Activated CD4-positive, alpha-beta T cell treated with anti-CD3 and anti-CD28 coated beads, Interleukin-2, amount 10 ng/mL, durations not matched to agents 7 days and 5 days (primary cell): ENCODE measurements at places on chromosomes 6 and 20. TPM values are rescaled to one million over a fixed set of nuclear protein-coding genes. Genes with fewer than 3 reads are reported as not detected.

The RANBP9 gene
- 56.1 TPM for total RNA-seq

The JPH2 gene
- total RNA-seq = not detected

The MCHR2 gene
- not detected for total RNA-seq

The SIRPB1 gene
- 4.5 TPM for total RNA-seq

The CBLN4 gene
- total RNA-seq = not detected

The SLC35D3 gene
- not detected for total RNA-seq

The PTCHD4 gene
- total RNA-seq = not detected

The DLL1 gene
- total RNA-seq = 0.58 TPM

The MROH8 gene
- 2.5 TPM for total RNA-seq

GRCh38 chr6:1737463-1738311, 128.0 kb downstream of the FOXC1 start:
- no peak for DNase-seq
- H3K27me3 ChIP-seq = no peaks in the 10 kb centered on the region
- no peak overlapping the region for H3K27ac ChIP-seq
- no peaks in the 10 kb centered on the region for H3K4me1 ChIP-seq

- H3K27me3 ChIP-seq = no peaks in the 10 kb centered on the region
- H3K36me3 ChIP-seq = no peaks in the 10 kb centered on the region
- no peak overlapping the region for H3K27ac ChIP-seq
- no peak for DNase-seq
Observed at GRCh38 chr6:142543606-142544005, 241.8 kb downstream of the ADGRG6 start.

- no peaks in the 10 kb centered on the region for H3K27me3 ChIP-seq
- H3K4me3 ChIP-seq = no peak overlapping the region
- no peaks in the 10 kb centered on the region for H3K36me3 ChIP-seq
- no peak for DNase-seq
- H3K4me1 ChIP-seq = no peaks in the 10 kb centered on the region
Observed at GRCh38 chr6:74606582-74607071, 599.2 kb downstream of the COL12A1 start.

- no peaks in the 10 kb centered on the region for H3K36me3 ChIP-seq
- H3K27ac ChIP-seq = no peak overlapping the region
- H3K4me1 ChIP-seq = no peaks in the 10 kb centered on the region
- H3K4me3 ChIP-seq = no peak overlapping the region
Observed at GRCh38 chr6:97347111-97347510, 64.1 kb upstream of the MMS22L start.

- H3K36me3 ChIP-seq = no peaks in the 10 kb centered on the region
- no peak overlapping the region for H3K4me3 ChIP-seq
Observed at GRCh38 chr20:20295621-20296498, 72.0 kb upstream of the INSM1 start.

GRCh38 chr6:150876598-150876997, 11.1 kb downstream of the MTHFD1L start:
- H3K27ac ChIP-seq = no peak overlapping the region
- no peaks in the 10 kb centered on the region for H3K27me3 ChIP-seq
- H3K4me1 ChIP-seq = peaks cover 4% of the 10 kb centered on the region

DNA sequence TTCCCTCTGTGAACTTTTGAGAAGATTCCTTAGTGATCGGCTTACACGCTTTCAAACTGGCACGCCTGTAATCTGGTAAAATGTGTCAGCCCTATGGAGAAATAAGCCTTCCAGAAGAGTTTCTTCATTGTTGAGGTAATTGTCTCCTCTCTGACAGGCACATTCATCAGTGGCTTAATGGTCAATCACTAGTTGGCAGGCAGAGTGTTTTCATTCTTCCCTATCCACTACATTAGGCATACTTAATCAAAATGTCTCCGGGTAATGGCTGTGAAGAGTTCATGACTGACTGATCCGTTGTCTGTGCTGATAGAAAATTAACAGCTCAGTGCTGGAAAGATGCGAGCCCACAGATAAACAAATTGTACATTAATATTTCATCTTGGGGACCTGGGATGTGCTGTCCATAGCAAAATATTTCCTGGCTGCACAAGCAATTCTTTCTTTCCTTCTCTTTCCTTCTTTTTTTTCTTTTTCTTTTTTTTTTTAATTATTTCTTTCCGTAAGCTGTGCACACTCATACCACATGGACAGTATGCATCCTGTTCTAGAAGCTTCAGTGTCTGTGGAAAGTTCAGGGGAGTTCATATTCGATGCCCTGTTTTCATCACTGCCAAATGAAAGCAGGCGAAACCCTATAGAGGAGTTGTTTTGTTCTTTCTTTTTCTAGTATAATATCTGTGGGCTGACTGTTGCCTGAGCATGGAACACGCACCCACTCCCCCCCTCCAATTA, 31.4 kb downstream of the TSHZ2 start:
- peak overlapping the region; percentile 50 for H3K27ac ChIP-seq
- peaks cover 4% of the 10 kb centered on the region for H3K36me3 ChIP-seq
- no peak for DNase-seq
- H3K4me1 ChIP-seq = peaks cover 45% of the 10 kb centered on the region
- H3K4me3 ChIP-seq = no peak overlapping the region

DNA sequence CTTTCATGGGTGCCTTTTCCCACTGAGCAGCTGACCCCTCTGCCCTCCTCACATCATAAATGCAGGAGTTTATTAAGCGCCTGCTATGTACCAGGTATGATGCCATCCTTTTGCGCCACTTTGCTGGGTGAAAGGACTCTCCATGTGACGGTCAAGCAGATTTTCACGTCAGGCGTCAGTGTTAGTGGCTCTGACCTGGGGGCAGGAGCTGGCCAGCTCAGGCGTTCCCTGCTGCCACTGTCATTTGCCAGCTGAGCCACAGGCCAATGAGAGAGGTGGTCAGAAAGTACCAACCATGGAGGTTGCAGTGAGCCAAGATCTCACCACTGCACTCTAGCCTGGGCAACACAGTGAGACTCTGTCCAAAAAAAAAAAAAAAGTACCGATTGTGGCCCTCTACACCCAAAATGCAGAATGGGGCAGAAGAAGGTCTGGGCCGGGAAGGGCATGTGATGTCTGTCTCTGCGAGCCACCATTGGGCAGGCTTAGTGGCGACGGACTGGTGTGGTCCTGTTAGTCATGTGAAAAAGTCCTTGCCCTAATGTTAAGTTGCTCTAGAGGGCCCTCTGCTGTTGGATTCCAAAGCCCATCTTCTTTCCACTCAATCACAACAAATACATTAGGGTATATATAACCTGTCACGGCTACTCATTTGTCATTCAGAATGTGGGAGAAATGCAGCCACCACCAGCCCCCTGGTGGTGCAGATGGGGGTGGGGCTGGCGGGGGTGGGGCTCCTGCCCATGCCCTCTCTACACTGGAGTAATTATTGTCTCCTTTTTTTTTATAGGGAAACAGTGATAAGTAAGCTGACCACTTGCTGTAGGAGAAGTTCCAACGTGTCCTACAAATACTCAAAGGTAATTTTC, 18.4 kb upstream of the SLC22A1 start:
- peak; percentile 47 for DNase-seq
- H3K4me3 ChIP-seq = no peak overlapping the region
- peaks cover 37% of the 10 kb centered on the region for H3K36me3 ChIP-seq
- H3K27me3 ChIP-seq = no peaks in the 10 kb centered on the region

DNA sequence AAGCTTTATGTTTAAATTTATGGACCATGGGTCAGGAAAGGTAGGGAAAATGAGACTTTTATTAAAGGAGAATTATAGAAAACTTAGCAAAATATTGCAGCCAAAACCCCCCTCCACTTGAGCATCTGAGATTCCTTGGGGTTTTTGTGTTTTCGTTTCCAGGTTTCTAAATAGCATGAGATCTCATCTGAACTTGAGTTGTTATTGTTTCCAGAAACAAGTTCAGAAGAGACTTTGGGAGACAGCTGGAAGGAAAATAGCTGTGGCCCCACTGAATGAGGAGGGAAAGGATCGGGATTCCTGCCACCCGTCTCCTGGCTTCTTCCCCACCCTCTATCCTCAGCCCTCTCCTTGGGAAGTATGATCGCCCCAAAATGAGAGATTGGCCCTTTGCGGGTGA, 75.5 kb downstream of the TBC1D7 start:
- H3K4me3 ChIP-seq = no peak overlapping the region
- H3K4me1 ChIP-seq = no peaks in the 10 kb centered on the region
- DNase-seq = no peak
- H3K36me3 ChIP-seq = no peaks in the 10 kb centered on the region
- H3K27me3 ChIP-seq = no peaks in the 10 kb centered on the region

DNA sequence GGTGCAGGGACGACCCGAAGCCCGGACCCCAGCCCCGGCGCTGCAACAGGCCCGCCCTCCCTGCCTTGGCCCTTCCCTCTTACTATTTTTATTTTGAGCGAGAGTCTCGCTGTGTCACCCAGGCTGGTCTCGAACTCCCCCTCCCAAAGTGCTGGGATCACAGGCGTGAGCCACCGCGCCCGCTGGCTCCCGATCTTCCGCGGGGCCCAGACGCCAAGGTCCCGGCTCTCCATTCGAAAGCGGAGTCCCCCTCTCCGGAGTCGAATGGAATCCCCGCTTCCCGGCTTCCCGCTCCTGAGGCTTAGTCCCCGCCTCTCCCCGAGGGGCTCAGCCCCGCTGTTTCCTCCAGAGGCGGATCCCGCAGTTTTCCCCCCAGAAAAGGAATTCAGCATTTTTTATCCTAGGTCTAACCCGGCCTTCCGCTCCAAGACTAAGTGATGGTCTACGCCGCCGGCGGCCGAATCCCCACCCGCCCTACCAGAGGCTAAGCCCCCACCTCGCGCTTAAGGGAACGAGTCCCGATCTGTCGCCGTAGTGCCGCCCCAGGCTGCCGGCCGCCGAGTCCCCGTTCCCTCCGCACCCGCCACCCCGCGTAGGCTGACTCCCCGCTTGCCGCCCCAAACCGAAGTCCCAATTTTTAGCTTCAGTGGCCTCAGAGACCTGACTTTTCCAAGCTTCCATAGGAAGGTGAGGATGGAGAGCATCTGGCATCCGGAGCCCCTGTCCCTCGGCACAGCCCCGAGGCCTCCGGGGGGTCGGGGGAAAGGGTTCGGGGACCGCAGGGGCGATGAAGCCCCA, 11.5 kb upstream of the TMC2 start:
- DNase-seq = peak; percentile 33
- no peaks in the 10 kb centered on the region for H3K36me3 ChIP-seq
- H3K4me1 ChIP-seq = peaks cover 29% of the 10 kb centered on the region

DNA sequence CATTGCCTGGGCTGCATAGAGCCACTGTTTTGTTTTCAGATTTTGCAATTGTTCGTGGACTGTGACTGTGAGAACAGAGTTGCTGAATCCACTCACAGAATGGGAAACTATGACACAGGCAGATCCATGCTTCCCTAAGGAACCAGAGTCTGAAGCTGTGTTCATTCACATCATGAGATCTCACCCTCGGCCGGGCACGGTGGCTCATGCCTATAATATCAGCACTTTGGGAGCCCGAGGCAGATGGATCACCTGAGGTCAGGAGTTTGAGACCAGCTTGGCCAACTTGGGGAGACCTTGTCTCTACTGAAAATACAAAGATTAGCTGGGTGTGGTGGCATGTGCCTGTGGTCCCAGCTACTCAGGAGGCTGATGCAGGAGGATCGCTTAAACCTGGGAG, 139.2 kb upstream of the SALL4 start:
- no peak for DNase-seq
- H3K27ac ChIP-seq = no peak overlapping the region
- no peak overlapping the region for H3K4me3 ChIP-seq
- no peaks in the 10 kb centered on the region for H3K4me1 ChIP-seq
- H3K27me3 ChIP-seq = no peaks in the 10 kb centered on the region

GRCh38 chr6:61886608-61887259, 399.3 kb downstream of the KHDRBS2 start:
- no peak overlapping the region for H3K4me3 ChIP-seq
- H3K27me3 ChIP-seq = no peaks in the 10 kb centered on the region
- H3K4me1 ChIP-seq = no peaks in the 10 kb centered on the region
- H3K27ac ChIP-seq = no peak overlapping the region
- DNase-seq = no peak
- H3K36me3 ChIP-seq = no peaks in the 10 kb centered on the region

DNA sequence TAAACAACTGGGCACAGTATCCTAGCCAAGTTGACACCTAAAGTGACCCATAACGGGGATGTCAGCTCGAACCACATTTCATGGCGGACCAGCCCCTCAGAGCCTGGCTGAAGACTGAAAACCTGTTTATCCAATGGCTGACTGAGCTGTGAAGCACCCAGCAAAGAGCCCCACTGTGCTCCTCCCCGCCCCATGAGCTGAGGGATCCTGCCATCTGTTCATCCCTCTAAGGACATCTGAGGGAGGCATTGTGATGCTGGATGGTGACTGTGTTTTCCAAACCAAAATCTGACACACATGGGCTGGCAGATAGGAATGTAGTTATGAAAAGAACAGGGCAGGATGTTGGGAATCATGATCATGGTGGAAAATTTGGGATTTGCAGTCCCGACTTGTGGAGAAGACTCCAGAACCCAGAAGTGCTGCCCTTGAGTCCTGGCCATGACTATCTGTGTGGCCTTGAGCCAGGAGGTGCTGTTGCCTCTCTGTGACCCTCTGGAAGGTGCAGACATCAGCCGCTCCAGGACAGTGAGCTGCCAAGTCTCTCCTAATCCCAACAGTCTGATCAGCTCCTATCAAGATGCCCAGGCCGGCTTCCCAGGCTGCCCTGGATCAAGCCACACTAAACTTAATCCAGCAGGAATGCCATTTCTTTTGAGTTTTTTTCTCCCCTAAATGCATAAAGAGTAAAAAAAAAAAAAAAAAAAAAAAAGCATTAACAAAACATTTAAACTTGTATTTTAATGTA, 5.7 kb downstream of the EDN3 start:
- no peak for DNase-seq
- no peak overlapping the region for H3K27ac ChIP-seq
- H3K4me3 ChIP-seq = no peak overlapping the region
- peaks cover 44% of the 10 kb centered on the region for H3K27me3 ChIP-seq

GRCh38 chr6:159821122-159821521, 21.0 kb downstream of the PNLDC1 start:
- peak overlapping the region; percentile 46 for H3K27ac ChIP-seq
- H3K27me3 ChIP-seq = no peaks in the 10 kb centered on the region
- no peak for DNase-seq
- H3K4me3 ChIP-seq = no peak overlapping the region
- no peaks in the 10 kb centered on the region for H3K36me3 ChIP-seq
- H3K4me1 ChIP-seq = peaks cover 20% of the 10 kb centered on the region

DNA sequence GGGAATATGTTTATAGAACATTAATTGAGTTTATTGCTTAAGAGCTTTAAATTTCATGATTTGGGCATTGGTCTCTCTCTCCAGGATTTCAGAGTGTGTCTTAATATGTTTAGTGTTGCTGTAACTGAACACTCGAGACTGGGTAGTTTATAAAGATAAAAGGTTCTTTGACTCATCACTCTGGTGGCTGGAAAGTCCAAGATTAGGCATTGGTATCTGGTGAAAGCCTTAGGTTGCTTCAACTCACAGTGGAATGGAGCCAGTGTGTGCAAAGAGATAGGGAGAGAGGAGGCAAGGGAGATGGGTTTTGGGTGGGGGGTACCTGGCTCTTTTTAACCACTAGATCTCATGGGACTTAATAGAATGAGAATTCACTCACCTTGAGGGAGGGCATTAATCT, 35.6 kb upstream of the DTNBP1 start:
- no peaks in the 10 kb centered on the region for H3K36me3 ChIP-seq
- H3K4me3 ChIP-seq = no peak overlapping the region
- H3K27me3 ChIP-seq = peaks cover 2% of the 10 kb centered on the region
- H3K4me1 ChIP-seq = no peaks in the 10 kb centered on the region
